ENCODE measurements at places on chromosomes 3 and 15.

- DNase-seq: no peak
Measured at GRCh38 chr15:65923264-65923663, 54.0 kb downstream of the RAB11A start.

- DNase-seq: no peak
Measured at GRCh38 chr15:90619939-90620338, 90.2 kb downstream of the CRTC3 start.

DNA sequence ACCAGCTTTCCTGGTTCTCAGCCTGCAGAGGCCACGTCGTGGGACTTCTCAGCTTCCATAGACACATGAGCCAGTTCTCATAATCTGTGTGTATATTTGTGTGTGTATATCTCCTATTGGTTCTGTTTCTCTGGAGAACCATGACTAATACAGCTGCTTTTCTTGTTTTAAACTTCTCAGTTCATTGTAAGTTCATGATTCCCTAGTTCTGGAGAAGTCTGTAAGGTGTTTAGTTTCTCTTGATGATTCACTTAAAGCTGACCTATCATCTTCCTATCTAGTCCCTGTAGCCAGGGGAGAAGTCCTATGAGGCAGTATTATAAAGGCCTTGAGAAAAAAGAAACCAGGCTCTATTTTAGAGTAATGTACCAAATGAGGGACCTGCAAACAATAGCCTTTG, 147.7 kb downstream of the RYR3 start:
- DNase-seq: no peak

DNA sequence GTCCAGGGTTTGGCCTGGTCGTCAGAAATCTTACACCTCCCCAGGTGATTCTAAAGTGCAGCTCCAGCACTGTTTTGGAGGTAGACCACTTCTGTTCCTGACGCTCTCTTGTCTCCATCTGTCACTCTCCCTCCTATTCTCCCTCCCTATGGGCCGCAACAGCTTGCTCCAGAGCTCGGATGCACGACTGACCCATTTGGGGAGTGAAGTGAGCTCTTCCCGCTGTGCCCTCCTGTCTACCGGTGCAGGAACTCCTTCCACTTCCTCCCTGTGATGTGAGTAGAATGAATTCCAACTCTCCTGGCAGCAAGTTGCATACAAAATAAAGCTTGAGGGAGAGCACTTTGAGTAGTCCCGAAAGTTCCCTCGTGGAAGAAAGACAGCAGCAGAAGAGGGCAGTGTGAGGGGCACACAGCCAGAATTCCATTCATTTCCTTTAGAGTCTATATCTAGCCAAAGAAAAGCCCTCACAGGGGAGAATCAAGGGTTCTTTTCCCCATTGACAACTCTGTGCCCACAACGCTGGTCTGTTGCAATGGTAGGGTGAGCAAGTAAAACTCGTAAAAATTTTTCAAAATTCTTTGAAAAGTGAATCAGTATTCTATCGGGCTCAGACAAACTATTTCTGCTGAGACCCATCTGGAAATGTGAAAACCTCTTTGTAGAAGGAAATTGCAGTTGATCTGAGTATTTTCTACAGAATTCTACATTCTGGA, 39.9 kb upstream of the BDH1 start:
- no peak for DNase-seq

DNA sequence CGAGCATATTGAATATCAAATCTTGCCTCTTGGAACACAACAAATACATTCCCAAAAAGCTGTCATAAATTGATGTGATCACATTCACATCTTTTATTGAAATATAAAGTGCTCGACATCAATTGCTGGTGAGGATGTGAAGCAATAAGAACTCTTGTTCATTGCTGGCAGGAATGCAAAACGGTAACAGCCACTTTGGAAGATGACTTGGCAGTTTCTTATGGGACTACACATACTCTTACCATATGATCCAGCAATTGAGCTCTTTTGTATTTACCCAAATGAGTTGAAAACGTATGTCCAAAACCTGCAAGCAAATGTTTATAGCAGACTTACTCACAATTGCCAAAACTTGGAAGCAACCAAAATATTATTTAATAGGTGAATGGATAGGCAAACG, 234.9 kb downstream of the CACNA2D3 start:
- DNase-seq: no peak

Measured in Right ventricle myocardium inferior (tissue), 1 donor.